ENCODE measurements at places on chromosomes 12 and 14.
A peak's percentile ranks its signal among the peaks of the same experiment; 100 is the strongest.

- DNase-seq = no peak
Measured at GRCh38 chr12:19165451-19165850, 35.9 kb downstream of the PLEKHA5 start.

DNA sequence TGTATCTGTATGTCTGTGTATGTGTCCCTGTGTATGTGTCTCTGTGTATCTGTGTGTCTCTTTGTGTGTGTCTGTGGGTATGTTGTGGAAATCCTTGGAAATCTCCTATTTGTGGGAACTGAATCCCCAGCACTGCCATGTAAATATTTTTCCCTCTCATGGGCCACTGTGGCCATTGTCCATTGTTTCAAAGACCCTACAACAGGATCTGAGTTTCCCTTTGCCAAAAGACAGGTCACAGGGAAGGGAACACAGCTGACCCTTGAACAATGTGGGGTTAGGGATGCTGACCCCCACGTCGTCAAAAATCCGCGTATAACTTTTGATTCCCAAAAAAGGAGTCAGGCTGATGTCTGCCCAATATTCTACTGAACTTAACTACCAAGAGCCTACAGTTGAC, 22.5 kb upstream of the BCL2L14 start:
- DNase-seq = no peak

- no peak for DNase-seq
Measured at GRCh38 chr14:85234156-85235025, 295.6 kb upstream of the FLRT2 start.

GRCh38 chr12:46832130-46832704, 6.4 kb upstream of the SLC38A4 start:
- DNase-seq = no peak

- no peak for DNase-seq
Measured at GRCh38 chr14:70599345-70599744, 1.1 kb downstream of the MED6 start.

- no peak for DNase-seq
Measured at GRCh38 chr12:132766380-132767085, 4.9 kb upstream of the ANKLE2 start.

DNA sequence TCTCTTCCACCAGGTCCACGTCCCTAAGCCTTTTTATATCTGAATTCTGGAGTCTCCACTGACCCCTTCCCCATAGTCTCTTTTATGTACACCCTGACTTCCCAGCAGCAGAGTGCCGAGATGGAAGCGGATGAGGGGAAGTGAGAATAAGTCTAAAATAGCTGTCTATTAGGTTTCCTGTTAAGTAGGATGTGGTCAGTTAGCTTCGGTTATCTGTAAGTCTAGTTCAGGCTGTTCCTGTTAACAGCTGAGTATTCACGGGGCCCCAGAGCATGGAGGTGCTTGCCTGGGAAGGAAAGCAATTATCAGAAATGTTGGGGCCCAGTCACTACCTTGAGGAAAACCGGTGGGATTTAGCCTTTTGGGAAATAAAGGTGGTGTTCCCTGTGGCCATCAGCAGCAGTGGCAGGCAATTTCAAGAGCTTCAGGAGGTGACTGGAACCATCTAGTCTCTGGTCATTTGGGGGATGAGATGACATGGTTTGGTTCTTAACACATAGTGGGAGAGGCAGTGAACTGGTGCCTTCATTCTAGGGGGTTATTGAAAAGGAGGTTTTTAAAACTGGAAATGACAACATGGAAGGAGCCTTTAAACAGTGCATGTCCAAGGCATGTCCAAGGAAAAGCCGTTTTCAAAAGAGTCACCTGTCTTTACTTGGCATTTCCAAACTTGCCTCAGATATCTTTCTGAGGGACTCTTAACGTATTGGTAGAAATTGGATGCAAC, 21.8 kb downstream of the CHST11 start:
- DNase-seq = peak; percentile 61

DNA sequence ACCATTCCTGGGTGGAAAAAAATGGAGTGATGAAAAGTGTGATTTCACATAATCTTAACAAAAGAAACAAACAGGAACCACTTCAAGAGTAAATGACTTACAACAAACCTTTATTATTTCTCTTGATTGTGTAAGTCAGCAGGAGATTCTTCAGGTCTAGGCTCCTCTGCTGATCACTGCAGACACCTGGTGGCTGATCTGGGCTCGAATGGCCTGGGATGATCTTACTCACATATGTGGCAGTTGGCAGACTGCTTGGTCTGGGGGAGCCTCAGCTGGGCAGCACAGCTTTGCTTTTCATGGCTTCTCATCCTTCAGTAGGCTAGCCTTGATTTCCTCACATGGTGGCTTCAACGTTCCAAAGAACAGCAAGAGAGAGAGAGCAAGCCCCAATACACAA, 215.4 kb upstream of the PRICKLE1 start:
- no peak for DNase-seq

Data from GM06990 (cell line).